GM12864 (cell line): ENCODE measurements at places on chromosomes 5 and 9.
A peak's percentile ranks its signal among the peaks of the same experiment; 100 is the strongest.

- no peak for DNase-seq
Observed at GRCh38 chr5:14753947-14754346, 89.4 kb downstream of the OTULIN start.

GRCh38 chr5:43137326-43137725 lies 16.6 kb downstream of the ZNF131 start:
- no peak for DNase-seq

GRCh38 chr9:36141288-36141687 lies 4.8 kb downstream of the GLIPR2 start:
- no peak for DNase-seq

GRCh38 chr9:12781226-12781733 lies 6.5 kb downstream of the LURAP1L start:
- no peak for DNase-seq

GRCh38 chr5:150077996-150078801 lies 8.2 kb downstream of the CSF1R start:
- no peak for DNase-seq

GRCh38 chr5:67652201-67652600 lies 455.6 kb upstream of the CD180 start:
- DNase-seq: peak; percentile 3

GRCh38 chr9:95497772-95498171 lies 19.0 kb downstream of the PTCH1 start:
- no peak for DNase-seq

DNA sequence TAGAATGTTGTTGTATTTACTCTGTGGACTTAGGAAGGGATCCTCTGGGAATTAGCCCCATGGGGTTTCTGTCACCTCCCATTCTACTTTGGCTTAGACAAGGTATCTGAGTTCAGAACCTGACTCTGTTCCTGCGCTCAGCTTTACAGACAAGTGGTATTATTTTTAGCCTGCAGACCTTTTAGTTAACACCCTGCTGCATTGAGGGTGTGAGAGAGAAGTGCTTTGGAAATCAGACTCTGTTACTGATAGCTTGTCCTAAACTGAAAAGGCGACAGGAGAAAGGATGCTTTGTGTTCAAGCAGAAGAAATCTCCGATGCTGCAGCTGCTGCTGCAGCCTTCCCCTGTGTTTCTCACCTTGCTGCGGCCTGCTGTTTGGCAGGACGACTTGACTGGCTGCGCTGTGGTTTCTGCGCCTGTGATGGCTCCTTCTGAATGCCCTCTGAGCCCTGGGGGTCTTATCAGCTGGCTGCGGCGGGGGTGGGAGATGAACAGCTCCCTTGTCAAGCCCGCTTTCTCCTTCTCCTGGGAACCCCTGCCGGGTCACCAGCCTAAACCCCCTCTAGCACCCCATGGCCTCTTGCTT lies 61.9 kb downstream of the PGM5 start:
- no peak for DNase-seq

- DNase-seq: no peak
Observed at GRCh38 chr9:134304690-134305089, 21.6 kb upstream of the RXRA start.

DNA sequence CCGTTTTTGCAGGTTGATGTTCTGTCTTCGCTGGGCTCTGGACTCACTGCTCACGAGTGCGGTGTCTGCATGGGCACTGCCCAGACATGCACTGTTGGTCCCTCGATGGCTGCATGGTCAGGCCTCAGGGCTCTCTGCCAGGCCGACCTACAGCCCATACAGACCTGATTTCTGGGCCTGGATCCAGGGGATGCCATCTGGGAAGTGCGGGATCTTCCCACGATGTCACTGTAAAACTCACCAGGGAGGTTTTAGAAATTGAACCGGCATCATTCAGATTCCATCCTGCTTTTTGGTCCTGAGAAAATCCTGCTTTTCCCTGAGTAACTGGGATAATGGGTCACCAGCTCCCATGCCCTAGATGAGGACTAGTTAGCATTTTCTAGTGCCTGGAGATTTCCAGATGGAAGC lies 9.1 kb downstream of the S1PR3 start:
- no peak for DNase-seq

GRCh38 chr5:149422366-149423048 lies 43.4 kb upstream of the IL17B start:
- no peak for DNase-seq

- DNase-seq: no peak
Observed at GRCh38 chr5:91850031-91850430, 466.9 kb upstream of the ARRDC3 start.

DNA sequence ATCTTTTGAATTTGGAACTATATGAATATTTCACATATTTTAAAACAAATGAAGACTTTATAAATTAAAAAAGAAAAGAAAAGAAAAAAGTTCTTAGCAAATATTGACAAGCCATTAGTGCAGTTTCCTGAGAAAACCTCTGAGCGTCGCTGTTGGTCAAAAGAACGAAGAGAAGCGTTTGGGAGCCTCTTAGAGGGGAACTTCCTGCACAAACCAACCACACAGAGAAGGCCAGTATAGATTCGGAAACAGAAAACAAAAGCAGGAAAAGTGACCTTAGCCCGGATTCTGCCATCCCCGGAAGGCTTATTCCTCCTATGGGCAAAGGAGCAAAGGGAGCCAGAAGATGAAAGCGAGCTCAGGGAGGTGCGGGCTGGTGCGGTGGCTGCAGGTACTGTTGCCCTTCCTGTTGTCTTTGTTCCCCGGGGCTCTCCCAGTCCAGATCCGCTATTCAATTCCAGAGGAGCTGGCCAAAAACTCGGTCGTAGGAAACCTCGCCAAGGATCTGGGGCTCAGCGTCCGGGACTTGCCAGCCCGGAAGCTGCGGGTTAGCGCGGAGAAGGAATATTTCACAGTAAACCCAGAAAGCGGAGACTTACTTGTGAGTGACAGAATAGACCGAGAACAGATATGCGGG lies at the start of gene PCDHGB2:
TSS of gene PCDHGB2 (plus strand) at position 205 of the 637 bp plus-strand sequence. CDS start at position 347, 142 bp downstream.
- DNase-seq: peak; percentile 49

DNA sequence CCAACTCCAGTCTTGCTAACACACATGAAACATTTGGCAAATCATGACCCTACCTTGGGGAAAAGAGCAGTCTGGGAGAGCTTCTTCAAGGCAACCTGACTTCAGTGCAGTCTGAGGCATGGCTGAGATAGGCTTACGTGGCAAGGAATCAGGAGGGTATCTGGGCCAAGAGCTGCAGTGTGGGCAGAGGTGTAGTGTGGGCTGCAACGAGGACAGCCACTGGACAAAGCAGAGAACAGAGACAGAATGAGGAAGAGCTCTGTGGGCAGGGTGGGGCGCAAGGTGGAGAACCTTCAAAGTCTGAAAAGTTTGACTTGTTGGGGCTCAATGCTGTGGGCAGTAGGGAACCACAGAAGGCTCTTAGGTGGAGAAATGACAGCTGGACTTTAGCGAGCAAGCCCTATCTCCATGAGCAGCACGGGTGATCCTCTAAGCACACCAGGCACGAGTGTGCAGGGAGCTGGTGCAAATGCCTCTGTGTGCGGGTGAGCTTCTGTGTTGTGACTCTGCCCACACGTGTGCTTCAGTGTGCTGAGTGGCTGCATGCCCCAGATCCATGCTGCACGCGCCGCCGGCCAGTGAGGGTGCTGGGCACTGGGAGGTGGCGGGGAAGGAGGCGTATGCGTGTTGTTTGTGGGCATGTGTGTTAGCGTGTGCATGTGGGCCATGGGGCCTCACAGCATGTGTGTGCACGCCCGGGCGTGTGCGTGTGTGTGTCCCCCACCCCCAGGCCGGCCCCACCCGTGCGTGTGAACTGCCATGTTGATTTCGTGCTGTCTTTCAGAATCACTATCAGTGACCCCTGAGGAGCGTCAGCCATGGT lies 23.3 kb downstream of the GOLGA2 start:
- DNase-seq: no peak

- no peak for DNase-seq
Observed at GRCh38 chr9:83034026-83034425, 28.9 kb downstream of the RASEF start.
